ENCODE measurements at places on chromosomes 3 and 15. TPM values are rescaled to one million over a fixed set of nuclear protein-coding genes. Genes with fewer than 3 reads are reported as not detected.

The IMPG2 gene
- total RNA-seq = 0.11 TPM

The GRIP2 gene
- 5.2 TPM for total RNA-seq

The CALML4 gene
- 5.8 TPM for total RNA-seq

The CSPG5 gene
- total RNA-seq = 0.95 TPM

The GOLGA8T gene
- total RNA-seq = not detected

The SLC28A1 gene
- not detected for total RNA-seq

The SFMBT1 gene
- total RNA-seq = 9.5 TPM

The SCG3 gene
- 0.13 TPM for total RNA-seq

The RPL22L1 gene
- 90.4 TPM for total RNA-seq

The ZNF774 gene
- 2.5 TPM for total RNA-seq

The GHSR gene
- total RNA-seq = not detected

The NLGN1 gene
- 0.80 TPM for total RNA-seq

The CADM2 gene
- total RNA-seq = 2.1 TPM

The CCDC39 gene
- not detected for total RNA-seq

The SEMA6D gene
- 15.0 TPM for total RNA-seq

The CDC25A gene
- total RNA-seq = 0.81 TPM

The LIPH gene
- 8.2 TPM for total RNA-seq

The ALDH1A3 gene
- 24.5 TPM for total RNA-seq

The MOBP gene
- 0.16 TPM for total RNA-seq

The ZIC1 gene
- total RNA-seq = 0.46 TPM

The FAM227B gene
- 6.9 TPM for total RNA-seq

The PRKCD gene
- 30.1 TPM for total RNA-seq

The GOLGA8R gene
- total RNA-seq = 2.4 TPM

The RTP1 gene
- not detected for total RNA-seq

The PLIN1 gene
- total RNA-seq = 18.7 TPM

The CAMKV gene
- total RNA-seq = not detected

The BFSP2 gene
- total RNA-seq = not detected

The KAT2B gene
- total RNA-seq = 32.5 TPM

The ZBTB20 gene
- 22.5 TPM for total RNA-seq

The ANP32A gene
- 45.9 TPM for total RNA-seq

The TTLL13 gene
- not detected for total RNA-seq

The ALDH1A2 gene
- 3.2 TPM for total RNA-seq

The ST8SIA2 gene
- total RNA-seq = not detected

The KNL1 gene
- total RNA-seq = 0.84 TPM

The BSN gene
- 0.11 TPM for total RNA-seq

The ESYT3 gene
- 59.5 TPM for total RNA-seq

The PLA2G4B gene
- total RNA-seq = 87.7 TPM

The CHST13 gene
- not detected for total RNA-seq

The HRG gene
- total RNA-seq = not detected

The MME gene
- 10.8 TPM for total RNA-seq

All from lower leg skin (tissue), 4 donors.